ENCODE measurements at places on chromosomes 6 and 20. TPM values are rescaled to one million over a fixed set of nuclear protein-coding genes. Genes with fewer than 3 reads are reported as not detected.

Gene NKAIN2
- polyA plus RNA-seq, result not detected

Gene MTFR2
- 0.11 TPM for polyA plus RNA-seq

Gene KCNQ5
- polyA plus RNA-seq, result 0.14 TPM

Gene NKX2-4
- not detected for polyA plus RNA-seq

Gene BPIFB1
- 0.13 TPM for polyA plus RNA-seq

Gene TFAP2C
- polyA plus RNA-seq, result not detected

- H3K27me3 ChIP-seq, result no peaks in the 10 kb centered on the region
- no peak for DNase-seq
- H3K4me1 ChIP-seq, result no peaks in the 10 kb centered on the region
These were observed 77.3 kb downstream of the GRM4 start for GRCh38 chr6:34068462-34069044.

DNA sequence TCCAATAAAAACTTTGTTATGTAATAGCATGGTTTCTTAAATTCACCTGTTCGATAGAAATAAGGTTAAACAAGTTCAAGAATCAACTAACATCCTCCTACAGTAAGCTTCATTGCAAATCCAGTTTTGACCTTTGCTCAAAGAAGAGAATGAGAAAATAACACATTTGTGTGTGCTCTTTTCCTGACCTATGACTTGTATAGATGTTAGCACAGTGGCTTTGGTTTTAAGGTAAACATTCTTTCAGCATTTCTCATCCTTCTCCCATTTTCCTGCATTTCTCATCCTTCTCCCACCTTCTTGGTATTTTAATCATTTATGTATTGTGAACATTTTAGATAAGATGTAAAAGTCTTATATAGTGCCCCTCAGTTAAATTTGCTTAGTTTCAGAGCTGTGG is 73.9 kb downstream of the PLCB1 start:
- peaks cover 5% of the 10 kb centered on the region for H3K4me1 ChIP-seq
- H3K27ac ChIP-seq, result no peak overlapping the region
- no peak for DNase-seq
- no peaks in the 10 kb centered on the region for H3K36me3 ChIP-seq
- H3K27me3 ChIP-seq, result no peaks in the 10 kb centered on the region

DNA sequence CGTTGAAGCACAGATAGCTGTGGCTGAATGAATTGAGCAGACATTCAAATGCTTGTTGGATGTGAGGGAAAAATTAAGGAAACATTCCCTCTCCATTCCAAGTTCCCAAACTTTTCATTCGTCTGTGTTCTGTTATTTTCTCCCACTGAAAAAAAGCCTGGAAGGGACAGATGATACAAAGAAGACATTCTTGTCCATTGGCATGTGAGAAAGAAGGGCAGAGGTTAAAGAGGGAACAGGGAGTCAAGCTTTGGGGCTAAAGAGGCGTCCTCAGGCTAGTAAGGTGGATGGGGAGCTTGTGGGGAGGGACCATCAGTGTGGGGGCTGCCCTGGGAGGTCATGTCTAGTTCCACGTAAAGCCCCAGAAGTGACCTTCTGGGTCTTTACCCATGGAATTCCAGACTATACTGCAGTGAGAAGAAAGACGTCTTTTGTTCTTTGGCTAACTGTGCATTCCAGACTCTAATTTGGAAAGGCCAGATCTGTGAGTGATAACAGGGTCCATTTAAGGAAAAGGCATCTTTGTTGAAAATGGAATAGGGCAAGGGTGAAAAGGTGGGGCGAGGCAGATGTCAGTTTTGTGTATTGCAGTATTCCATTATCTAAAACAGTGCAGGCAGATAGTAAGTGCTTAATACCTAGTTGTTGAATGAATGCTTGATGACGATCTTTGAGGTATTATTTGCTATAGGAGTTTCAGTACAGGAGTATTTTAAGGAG is 117.5 kb downstream of the SOX4 start:
- no peaks in the 10 kb centered on the region for H3K36me3 ChIP-seq
- H3K4me1 ChIP-seq, result no peaks in the 10 kb centered on the region
- no peak for DNase-seq
- H3K4me3 ChIP-seq, result no peak overlapping the region
- H3K27me3 ChIP-seq, result no peaks in the 10 kb centered on the region

- no peaks in the 10 kb centered on the region for H3K27me3 ChIP-seq
- H3K4me1 ChIP-seq, result no peaks in the 10 kb centered on the region
- H3K4me3 ChIP-seq, result no peak overlapping the region
- H3K27ac ChIP-seq, result no peak overlapping the region
- no peak for DNase-seq
These were observed 29.4 kb upstream of the ASF1A start for GRCh38 chr6:118864341-118865099.

- H3K36me3 ChIP-seq, result peaks cover 3% of the 10 kb centered on the region
These were observed 259.3 kb downstream of the KIF16B start for GRCh38 chr20:16313917-16314316.

GRCh38 chr20:2705931-2706645 is 13.5 kb downstream of the EBF4 start:
- no peak overlapping the region for H3K27ac ChIP-seq
- DNase-seq, result no peak
- H3K4me1 ChIP-seq, result no peaks in the 10 kb centered on the region
- H3K36me3 ChIP-seq, result no peaks in the 10 kb centered on the region

GRCh38 chr6:99282479-99283062 is 66.9 kb downstream of the FAXC start:
- H3K27ac ChIP-seq, result no peak overlapping the region
- no peak overlapping the region for H3K4me3 ChIP-seq
- DNase-seq, result no peak
- no peaks in the 10 kb centered on the region for H3K27me3 ChIP-seq
- H3K36me3 ChIP-seq, result no peaks in the 10 kb centered on the region
- H3K4me1 ChIP-seq, result no peaks in the 10 kb centered on the region

All from liver (tissue), 10 donors.